ENCODE measurements at places on chromosomes 12 and 14. TPM values are rescaled to one million over a fixed set of nuclear protein-coding genes. Genes with fewer than 3 reads are reported as not detected.

Gene KRT2
- not detected for total RNA-seq

Gene PCK2
- 7.6 TPM for total RNA-seq

DNA sequence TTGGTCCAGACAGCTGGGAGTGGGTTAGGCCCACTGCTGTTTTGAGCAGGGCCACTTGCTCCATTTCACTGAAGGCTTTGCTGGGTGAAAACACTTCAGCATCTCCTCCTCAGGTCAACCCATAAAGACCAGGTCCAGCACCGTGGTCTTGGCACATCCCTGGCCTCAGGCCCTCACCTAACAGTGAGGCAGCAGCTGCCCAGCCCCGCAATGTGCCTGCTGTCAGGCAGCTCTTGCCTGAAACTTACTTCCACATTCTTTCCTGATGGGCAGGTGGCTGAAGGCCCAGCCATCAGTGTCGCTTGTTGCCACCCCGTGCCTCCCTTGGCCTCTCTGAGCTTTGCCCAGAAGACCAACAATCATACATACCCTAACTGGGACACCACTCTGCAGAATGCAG, 54.4 kb downstream of the ANAPC7 start:
- no peak for DNase-seq

GRCh38 chr14:94360945-94361565, 27.3 kb downstream of the SERPINA1 start:
- no peak for DNase-seq

DNA sequence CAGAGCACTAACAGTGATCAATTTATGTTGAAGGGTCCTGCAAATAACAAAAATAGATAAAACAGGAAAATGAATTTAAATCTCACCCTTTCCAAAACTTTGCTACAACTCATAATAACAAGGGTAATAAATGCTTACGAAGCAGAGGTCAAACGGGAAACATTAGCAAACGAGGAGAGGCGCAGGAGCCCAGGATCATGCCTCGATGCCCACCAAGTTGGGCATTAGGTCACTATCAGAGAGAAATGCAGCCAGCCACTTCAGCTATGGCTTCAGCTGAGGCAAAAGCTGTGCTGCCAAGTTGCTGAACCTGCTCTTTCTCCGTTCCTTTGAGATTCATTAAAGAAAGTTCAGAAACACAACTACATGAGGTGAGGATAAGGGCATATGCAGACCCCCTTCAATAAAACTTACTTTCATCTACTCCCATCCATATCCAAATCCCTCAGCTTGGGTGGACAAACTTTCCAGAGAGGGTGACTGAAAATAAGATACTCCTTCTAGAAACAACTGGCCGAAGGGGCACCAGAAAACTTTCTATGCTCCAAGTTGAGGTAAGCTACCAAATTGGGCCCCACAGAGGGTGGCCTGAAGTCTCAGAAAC, 7.9 kb downstream of the NKX2-1 start:
- no peak for DNase-seq

- DNase-seq: no peak
Observed at GRCh38 chr12:6061660-6062059, 62.8 kb downstream of the VWF start.

DNA sequence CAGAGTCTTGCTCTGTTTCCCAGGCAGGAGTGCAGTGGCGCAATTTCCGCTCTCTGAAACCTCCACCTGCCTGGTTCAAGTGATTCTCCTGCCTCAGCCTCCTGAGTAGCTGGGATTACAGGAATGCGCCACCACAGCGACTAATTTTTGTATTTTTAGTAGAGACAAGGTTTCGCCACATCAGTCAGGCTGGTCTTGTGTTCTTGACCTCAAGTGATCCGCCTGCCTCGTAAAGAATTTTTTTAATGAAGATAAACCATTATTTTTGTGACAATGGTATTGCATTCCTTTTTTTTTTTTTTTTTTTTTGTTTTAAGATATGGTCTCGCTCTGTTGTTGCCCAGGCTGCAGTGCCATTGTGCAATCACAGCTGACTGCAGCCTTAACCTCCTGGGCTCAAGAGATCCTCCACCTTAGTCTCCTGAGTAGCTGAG, 25.8 kb downstream of the ACVR1B start:
- no peak for DNase-seq

- DNase-seq: peak; percentile 40
Observed at GRCh38 chr12:104520242-104520900, 63.6 kb downstream of the CHST11 start.

GRCh38 chr12:8069582-8069981, 3.4 kb upstream of the C3AR1 start:
- no peak for DNase-seq

DNA sequence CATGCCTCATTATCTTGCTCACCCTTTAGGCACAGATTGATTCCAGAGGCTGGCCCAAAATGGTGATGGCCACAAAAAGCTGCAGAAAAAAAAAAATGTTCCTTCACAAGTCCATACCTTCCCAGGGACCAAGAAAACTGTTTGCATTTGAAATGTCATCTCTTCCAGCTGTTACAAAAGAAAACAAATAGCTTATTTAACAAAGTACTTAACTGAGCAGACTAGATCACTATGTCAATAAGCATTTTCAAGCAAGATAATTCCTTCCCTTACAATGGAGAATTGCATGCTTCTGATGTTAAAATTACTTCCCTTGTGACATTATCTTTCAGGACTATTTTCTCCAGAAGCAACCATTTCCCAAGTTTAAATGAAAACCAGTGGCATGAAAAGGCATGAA, 377.9 kb upstream of the KITLG start:
- DNase-seq: no peak

- no peak for DNase-seq
Observed at GRCh38 chr12:84648425-84648824, 264.2 kb downstream of the SLC6A15 start.

GRCh38 chr14:95493503-95493902, 22.9 kb downstream of the SYNE3 start:
- DNase-seq: no peak

DNA sequence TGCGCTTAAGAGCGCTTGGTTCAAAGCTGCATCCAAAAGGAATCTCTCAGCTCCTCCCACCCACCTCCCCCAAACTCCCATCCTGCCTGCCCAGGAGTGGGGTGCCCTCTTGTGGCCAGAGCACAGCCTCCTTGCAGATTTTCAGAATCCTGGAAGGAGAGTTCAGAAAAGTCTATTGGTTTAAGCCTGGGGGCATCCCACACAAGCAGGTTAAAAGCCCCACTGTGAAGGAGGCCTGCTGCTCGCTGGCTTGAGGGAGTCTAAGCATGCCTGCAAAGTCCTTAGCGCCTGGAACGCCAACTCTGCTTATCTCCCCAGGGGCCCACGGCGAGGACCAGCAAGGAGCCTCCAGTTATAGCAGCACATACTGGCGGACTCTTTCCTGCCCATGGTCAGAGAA, 297.1 kb downstream of the KSR2 start:
- DNase-seq: peak; percentile 67

DNA sequence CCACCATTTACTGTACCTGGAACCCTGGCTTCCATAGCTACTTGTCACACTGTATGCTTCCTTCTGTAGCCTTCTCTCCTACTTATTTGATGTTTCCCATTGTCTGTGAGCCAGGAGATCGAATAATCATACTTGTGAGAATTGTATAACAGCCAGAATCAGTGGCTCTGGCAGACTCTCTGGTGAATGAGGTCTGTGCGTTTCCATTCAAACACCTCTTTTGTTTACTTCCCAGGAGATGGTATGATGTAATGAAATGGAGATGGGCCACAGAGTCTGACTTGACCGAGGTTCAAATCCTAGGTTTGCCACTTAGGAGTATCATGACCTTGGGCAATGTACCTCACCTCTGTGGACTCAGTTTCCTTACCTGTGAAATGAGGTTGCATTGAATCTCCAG, 35.7 kb upstream of the CLMN start:
- no peak for DNase-seq

DNA sequence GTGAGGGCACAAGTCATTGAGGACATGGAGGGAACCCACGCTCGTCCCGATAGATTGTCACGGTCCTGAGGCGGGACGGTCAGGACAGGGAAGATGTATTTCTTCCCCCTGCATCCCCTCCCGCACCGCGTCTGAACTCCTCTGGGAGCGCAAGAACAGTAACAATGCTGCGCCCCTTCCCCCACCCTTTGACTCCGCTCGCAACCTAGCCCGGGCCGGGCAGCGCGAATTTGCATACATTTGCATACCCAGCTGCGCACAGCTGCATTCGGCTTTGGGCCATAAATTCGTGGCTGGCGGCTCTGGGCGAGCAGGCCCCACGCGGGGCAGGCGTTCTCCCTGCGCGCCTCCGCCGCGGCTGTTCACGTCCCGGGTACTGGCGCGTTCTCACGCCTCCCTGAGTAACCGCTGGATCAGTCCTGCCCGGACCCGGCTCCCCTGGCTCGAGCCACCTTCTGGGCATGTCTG, 29.0 kb upstream of the SMUG1 start:
- no peak for DNase-seq

Measured in lung microvascular endothelial cell (primary cell).